Activated CD4-positive, alpha-beta T cell treated with anti-CD3 and anti-CD28 coated beads, Interleukin-2, amount 10 ng/mL, durations not matched to agents 7 days and 5 days (primary cell): ENCODE measurements at places on chromosomes 6 and 20.

GRCh38 chr20:753897-754635, 14.2 kb downstream of the SLC52A3 start:
- no peak for DNase-seq
- no peaks in the 10 kb centered on the region for H3K36me3 ChIP-seq
- H3K27ac ChIP-seq: no peak overlapping the region
- H3K27me3 ChIP-seq: peaks cover 15% of the 10 kb centered on the region

- H3K4me3 ChIP-seq: peak overlapping the region; percentile 59
- DNase-seq: peak; percentile 68
- H3K36me3 ChIP-seq: peaks cover 23% of the 10 kb centered on the region
- H3K27me3 ChIP-seq: peaks cover 2% of the 10 kb centered on the region
Measured at GRCh38 chr6:45677381-45678284, 299.9 kb upstream of the SUPT3H start.

GRCh38 chr6:158853072-158853879, 34.1 kb upstream of the EZR start:
- peaks cover 33% of the 10 kb centered on the region for H3K4me1 ChIP-seq
- H3K27ac ChIP-seq: no peak overlapping the region
- H3K27me3 ChIP-seq: no peaks in the 10 kb centered on the region
- peaks cover 2% of the 10 kb centered on the region for H3K36me3 ChIP-seq
- no peak overlapping the region for H3K4me3 ChIP-seq

GRCh38 chr6:82275686-82276085, 28.1 kb upstream of the IBTK start:
- peaks cover 7% of the 10 kb centered on the region for H3K27me3 ChIP-seq
- H3K27ac ChIP-seq: no peak overlapping the region
- no peak for DNase-seq
- no peak overlapping the region for H3K4me3 ChIP-seq

DNA sequence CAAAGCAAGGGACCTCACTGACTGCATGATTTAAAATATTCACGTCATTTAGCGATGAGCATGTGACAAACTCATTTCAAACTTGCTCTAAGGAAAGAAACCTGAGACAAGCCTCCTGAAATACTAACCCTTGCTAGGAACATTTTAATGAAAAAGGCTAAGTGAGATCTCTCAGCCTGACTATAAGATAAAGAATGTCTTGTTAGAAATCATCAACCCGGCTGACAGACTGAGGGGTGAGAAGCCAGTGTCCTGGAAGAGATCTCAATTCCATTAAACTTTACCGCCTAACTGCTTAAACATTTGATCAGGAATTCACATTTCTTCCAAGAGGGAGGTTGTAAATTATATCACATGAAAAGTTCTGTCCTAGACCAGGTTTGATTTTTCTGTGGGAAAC, 274.8 kb upstream of the EXOC2 start:
- DNase-seq: no peak
- H3K4me3 ChIP-seq: no peak overlapping the region
- no peaks in the 10 kb centered on the region for H3K36me3 ChIP-seq
- no peak overlapping the region for H3K27ac ChIP-seq

GRCh38 chr6:122803171-122803661, 14.2 kb downstream of the SMPDL3A start:
- no peak overlapping the region for H3K4me3 ChIP-seq
- H3K36me3 ChIP-seq: no peaks in the 10 kb centered on the region
- no peaks in the 10 kb centered on the region for H3K4me1 ChIP-seq
- no peak for DNase-seq

- H3K27ac ChIP-seq: no peak overlapping the region
- H3K4me3 ChIP-seq: no peak overlapping the region
- H3K36me3 ChIP-seq: no peaks in the 10 kb centered on the region
Measured at GRCh38 chr20:59671661-59672471, 67.5 kb downstream of the PHACTR3 start.

DNA sequence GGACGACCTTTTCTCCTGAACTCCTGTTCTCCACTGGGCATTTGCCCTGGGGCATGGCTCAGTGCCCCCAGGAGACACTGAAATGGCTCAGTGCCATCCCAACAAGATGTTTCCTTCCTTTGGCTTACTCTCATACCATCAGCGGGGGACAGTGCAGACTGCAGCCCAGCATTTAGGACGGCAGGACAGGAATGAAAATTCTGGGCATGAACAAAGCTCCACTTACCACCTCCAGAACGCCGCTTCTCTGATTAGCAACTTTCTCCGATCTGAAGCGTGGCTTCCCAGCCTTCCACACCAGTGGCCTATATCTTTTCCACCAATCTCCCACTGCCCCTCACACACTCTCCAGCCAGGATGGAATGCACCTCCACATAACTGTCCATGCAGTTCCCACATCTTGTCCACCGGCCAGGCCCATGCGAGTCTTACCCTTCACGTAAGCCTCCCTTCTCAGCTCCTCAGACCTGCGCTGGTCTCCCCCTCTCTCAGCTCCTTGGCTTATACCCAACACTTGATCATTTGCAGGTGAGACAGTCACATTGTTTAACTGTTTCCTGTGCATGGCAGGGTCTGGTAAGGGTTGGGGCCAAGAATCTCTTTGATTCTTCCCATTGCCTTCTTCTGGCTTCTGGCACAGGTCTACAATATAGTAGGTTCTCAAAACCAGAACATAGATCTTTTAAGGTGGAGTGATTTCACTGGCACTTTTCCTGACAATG, 114.5 kb downstream of the FYN start:
- peaks cover 93% of the 10 kb centered on the region for H3K4me1 ChIP-seq
- peak overlapping the region; percentile 95 for H3K27ac ChIP-seq
- H3K36me3 ChIP-seq: peaks cover 48% of the 10 kb centered on the region
- H3K4me3 ChIP-seq: peak overlapping the region; percentile 71
- no peaks in the 10 kb centered on the region for H3K27me3 ChIP-seq

- H3K27ac ChIP-seq: no peak overlapping the region
- no peaks in the 10 kb centered on the region for H3K36me3 ChIP-seq
- no peak overlapping the region for H3K4me3 ChIP-seq
- H3K27me3 ChIP-seq: no peaks in the 10 kb centered on the region
Measured at GRCh38 chr6:134903448-134903847, 46.5 kb downstream of the ALDH8A1 start.
